ENCODE measurements at places on chromosomes 5 and 9.

DNA sequence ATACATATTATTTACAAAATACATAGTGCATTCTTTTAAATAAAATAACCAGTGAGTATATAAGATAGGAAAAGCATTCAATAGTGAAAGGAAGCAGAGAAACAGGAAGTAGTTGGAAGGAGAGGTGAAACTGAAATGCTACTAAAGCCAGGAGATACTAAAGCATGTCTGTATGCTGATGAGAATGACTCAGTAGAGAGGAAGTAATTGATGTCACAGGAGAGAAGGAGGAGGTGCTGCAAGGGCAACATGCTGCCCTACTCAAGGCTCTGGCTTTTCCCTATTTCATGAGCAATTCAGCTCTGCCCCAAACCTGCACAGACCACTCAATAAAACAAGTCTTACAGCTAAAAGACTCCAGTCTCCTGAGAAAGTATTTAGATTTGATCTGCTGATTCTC lies 108.5 kb upstream of the TXNDC8 start:
- DNase-seq, result no peak

- peak; percentile 2 for DNase-seq
Measured at GRCh38 chr9:82991671-82992070, 71.3 kb downstream of the RASEF start.

- no peak for DNase-seq
Measured at GRCh38 chr5:40799258-40799657, 1.1 kb upstream of the PRKAA1 start.

DNA sequence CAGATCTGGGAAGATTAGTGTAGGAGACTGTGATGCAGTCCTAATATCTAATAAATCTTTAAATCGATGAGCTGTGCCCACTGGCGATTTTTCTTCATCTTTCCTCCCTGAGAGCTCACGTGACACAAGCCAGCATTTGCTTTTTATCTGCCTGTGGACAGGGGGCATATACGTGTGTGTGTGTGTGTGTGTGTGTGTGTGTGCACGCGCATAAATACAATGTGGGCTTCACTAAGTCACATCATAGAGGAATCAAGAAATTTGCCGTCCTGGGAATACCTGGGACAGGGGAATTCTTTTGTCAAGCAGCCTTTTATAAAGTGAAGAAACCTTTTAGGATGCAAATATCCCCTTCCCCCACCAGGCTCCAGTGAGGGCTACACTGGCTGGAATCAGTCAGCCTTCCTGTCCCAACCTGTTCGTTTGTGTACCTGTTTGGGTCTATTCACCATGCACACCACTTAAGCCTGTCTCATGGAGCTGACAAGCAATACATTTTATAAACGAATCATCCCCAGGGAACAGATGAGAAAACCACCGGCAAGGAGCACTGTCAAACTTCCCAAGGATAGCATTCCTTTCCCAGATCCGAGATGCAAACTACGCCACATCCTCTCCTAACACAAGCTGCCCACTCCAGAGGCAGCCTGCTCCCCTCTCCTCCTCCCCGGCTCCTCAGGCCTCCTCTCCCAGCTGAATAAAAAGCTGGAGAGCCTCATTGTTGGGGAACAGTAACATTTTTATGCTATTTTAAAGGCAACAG lies 2.7 kb downstream of the EPB41L4B start:
- DNase-seq, result no peak

DNA sequence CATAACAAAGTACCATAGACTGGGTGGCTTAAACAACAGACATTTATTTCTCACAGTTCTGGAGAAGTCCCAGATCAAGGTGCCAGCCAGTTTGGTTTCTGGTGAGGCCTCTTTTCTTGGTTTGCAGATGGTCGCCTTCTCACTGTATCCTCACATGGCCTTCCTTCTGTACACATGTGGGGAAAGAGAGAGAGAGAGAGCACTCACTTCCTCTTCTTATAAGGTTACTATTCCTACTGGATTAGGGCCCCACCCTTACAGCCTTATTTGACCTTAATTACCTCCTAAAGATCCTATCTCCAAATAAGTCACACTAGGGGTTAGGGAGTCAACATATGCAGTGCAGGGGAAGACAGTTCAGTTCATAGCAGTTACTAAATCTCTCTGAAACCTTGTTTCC lies 205.6 kb upstream of the GDNF start:
- DNase-seq, result no peak

DNA sequence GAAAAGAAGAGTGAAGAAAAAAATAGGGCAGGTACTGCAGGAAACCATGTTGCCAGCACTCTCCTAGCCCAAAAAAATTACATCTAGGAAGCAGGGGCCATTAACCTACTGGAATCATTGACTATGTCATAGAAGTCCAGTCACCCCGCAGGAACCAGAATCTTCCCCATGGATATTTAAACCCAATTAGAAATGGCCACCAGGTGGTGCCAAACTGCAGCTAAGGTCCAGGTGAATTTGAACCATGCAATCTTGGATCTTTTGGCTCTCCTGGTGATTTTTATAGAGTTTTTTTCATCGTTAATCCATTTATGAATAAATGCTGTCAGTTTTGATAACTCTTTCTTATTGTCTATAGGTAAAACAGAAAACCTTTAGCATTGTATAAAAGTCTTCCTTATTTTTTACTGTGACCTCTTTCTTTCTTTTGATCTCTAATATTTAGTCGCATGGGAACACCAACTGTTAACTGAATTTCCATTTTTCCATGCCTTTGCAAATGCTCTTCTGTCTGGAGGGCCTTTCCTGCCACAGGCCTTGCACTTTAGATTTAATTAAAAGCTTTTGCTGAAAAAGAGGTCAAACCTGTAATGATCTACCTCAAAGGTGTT lies 147.5 kb upstream of the FGF10 start:
- DNase-seq, result peak; percentile 33

DNA sequence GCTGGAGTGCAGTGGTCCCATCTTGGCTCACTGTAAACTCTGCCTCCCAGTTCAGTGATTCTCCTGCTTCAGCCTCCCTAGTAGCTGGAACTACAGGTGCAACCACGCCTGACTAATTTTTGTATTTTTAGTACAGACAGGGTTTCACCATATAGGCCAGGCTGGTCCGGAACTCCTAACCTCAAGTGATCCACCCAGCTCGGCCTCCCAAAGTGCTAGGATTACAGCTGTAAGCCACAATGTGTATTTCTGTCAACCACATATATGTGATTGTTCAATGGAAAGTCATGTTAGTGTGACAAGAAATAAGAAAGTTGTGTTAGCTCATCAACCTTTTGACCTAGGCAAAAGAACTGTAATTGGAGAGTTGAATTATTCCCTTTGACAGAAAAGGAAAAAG lies 677.1 kb upstream of the CHD1 start:
- DNase-seq, result no peak

GRCh38 chr9:9996259-9996658 lies 616.5 kb downstream of the PTPRD start:
- no peak for DNase-seq

DNA sequence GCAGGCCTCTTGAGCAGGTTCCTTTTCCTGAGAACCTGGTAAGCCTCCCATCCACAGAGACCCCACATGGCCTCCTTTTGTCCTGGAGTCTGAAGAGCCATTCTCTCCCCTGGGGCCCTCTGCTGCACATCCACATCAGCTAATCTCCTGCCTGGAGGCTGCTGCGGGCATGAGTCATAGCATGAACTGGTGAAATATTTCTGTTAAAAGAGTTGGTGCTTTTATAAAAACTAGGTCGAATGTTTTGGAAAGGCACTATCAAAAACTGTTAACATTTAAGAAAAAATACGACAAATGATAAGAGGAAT lies 399.4 kb downstream of the CTNND2 start:
- no peak for DNase-seq

DNA sequence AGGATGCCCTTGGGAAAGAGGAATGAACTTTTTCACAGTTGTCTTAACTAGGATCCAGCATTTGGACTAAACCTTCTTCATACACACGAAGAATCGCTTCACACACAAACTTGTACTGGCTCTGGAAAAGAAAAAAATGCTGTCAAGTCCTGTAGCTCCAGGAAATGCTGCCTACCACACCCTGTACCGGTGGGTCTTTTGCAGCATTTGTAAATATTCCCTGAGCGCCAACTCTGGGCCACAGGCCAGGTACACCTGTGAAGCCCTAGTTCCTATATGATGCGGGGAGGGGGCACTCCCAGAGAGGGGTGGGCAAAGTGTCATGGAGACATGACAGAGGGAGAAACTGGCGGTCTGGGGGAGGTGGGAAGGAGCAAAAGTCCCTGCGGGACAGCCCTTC lies 58.7 kb upstream of the EPB41L4B start:
- no peak for DNase-seq

GRCh38 chr5:75108931-75109596 lies 56.7 kb upstream of the GCNT4 start:
- DNase-seq, result no peak

- DNase-seq, result no peak
Measured at GRCh38 chr5:13866792-13867191, 77.7 kb downstream of the DNAH5 start.

DNA sequence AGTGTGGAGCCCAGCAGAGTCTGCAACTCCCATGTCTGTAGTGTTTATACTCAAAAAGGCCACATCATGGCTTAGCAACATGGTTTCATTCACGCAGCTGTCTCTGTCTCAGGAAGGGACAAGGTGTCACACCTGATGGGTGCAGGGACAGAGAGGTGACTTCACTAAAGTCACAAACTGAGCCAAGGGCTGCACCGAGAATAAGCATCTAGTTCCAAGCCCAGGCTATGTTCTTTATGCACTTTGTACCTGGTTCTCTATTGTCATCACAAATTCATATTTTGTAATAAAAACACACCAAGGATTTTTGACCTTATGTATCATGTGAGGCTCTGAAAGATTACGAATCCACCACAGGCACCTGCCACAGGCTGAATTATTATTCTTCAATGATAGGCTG lies 64.9 kb upstream of the STK32A start:
- no peak for DNase-seq

- no peak for DNase-seq
Measured at GRCh38 chr9:74078647-74079046, 418.5 kb upstream of the RORB start.

DNA sequence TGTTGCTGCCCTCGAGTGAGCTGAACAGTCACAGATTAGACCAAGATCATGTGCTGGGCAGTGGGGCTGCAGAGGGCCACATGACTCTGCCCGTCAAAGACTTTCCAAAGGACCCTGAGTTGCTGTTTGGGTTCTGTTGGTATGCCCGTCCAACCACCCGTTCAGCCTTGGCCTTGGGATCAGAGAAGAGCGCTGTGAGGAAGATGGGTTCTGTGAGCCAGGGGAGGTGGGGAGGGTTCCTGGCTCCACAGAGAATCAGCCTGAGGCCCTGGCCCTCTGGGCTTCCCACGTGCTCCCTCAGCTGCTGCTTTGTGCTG lies 72.6 kb downstream of the RGS3 start:
- no peak for DNase-seq

DNA sequence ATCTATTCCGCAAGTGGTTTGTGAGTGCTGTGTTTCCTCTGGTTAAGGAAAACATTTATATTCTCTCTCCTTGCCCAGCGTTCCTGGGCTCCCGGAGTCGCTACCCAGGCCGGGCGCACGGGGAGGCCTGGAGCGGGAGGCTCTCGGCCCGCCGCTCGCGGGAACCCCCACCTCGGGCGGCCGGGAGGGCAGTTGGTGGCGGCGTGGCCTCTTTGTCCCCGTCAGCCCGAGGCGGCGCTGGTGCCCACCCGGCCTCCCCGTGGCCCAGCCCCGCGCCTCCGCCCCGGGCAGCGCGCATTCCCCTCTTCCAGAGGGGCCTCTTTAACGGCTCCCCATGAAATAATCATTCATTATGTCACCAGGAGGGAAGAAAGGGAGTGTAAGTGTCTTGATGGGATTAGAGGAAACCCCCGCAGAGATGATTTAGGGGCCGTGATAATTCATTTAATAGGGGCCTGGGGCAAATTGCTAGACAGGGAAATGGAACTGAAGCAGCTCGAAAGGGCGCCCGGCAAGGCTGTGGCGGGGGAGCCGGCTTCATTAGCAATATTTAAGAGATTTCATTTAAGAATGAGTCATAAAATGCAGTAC lies 181.9 kb upstream of the TBCA start:
- DNase-seq, result no peak

- DNase-seq, result no peak
Measured at GRCh38 chr9:88920645-88921044, 70.6 kb upstream of the S1PR3 start.

DNA sequence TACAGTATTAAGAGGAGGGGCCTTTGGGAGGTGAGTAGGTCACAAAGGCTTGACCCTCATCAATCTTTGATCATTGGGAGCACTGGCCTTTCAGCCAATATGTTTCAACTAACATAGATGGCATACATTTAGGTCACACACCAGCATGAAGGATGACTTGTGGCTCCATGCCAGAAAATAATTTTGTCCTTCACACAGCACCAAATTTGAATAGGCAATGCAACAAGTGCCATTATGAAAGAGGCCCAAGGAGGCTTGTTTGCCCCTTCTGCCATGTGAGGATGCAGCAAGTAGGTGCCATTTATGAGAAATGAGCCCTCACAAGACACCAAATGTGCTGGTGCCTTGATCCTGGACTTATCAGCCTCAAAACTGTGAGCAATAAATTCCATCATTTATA lies 81.1 kb downstream of the JAKMIP2 start:
- DNase-seq, result no peak

- DNase-seq, result no peak
Measured at GRCh38 chr5:118015511-118015910, 972.8 kb downstream of the DTWD2 start.

GRCh38 chr9:1495282-1496030 lies 445.3 kb downstream of the DMRT2 start:
- peak; percentile 55 for DNase-seq

DNA sequence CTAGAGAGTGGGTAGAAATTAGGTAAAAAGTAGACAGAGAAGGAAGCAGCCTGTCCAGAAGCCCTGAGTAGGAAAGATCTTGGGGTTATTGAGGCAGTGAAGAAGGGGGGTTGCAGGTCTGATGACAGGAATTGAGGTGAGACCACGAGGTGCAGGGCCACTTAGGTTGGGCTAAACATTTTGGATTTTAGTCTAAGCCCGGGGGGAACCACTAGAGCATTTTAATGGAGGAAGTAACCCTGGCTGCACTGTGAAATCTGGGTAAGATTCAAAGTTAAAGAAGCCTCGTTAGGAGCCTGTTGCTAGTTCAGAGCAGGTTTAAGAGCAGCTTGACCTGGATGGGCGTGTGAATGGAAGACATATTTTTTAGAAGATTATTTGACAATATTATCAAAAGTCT lies 38.3 kb downstream of the MAP3K1 start:
- DNase-seq, result no peak

DNA sequence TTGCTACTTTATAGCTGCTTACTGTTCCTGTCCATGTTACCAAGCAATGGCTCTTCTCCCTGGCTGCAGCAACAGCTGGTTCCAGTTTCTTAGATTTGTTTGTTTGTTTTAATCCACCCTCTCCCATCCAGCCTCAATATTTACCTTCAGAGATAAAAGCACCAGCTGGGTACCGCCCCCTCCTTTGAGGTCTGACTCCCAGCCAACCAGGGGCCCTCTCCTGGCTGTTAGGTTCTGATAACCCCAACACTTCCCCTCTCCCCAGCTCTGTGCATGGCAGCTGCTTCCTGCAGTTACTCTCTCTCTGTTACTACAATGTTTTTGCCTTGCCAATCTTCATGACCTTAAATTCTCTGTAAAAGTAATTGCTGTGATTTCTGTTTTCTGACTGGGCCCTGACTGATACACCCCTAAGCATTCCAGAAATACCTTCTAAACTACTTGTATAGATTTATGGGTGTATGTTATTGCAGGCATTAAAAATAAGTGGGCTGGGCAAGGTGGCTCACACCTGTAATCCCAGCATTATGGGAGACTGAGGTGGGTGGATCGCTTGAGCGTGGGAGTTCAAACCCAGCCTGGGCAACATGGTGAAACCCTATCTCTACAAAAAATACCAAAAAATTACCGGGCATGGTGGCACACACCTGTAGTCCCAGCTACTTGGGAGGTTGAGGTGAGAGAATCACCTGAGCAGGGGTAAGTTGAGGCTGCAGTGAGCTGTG lies 2.6 kb upstream of the GCNT1 start:
- peak; percentile 70 for DNase-seq

- DNase-seq, result no peak
Measured at GRCh38 chr5:134784241-134784920, 25.8 kb downstream of the DDX46 start.

All from NCI-H1105 (cell line).